ENCODE measurements at places on chromosomes 1 and 21. TPM values are rescaled to one million over a fixed set of nuclear protein-coding genes. Genes with fewer than 3 reads are reported as not detected.

PCP4L1 gene
- total RNA-seq: 0.28 TPM

DNA sequence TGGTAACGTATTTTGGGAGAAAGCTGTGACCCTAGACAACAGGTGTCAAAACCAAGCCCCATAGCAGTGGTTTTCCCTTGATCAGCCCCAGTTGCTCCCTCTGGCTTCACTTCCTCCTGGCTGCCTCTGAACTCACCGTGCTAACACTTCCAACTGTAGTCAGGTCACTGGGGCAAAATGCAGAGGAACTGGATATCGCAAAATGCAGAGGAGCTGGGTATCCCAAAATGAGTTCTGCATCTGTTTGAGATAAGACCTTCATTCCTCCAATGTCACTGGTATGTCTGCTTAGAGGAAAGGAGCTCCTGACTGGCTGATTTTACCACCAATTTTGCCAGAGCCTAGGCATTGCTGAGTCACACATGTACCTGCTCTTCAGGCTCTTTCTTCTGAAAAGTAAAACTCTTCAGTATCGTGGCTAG lies 19.6 kb upstream of the TACSTD2 start:
- H3K4me1 ChIP-seq: no peaks in the 10 kb centered on the region
- DNase-seq: no peak
- H3K4me3 ChIP-seq: no peak overlapping the region
- H3K27ac ChIP-seq: no peak overlapping the region
- no peaks in the 10 kb centered on the region for H3K36me3 ChIP-seq

CAPN8 gene
- total RNA-seq: not detected

AMY1B gene
- total RNA-seq: not detected

PSRC1 gene
- total RNA-seq: 27.0 TPM

CFAP74 gene
- total RNA-seq: not detected

DNA sequence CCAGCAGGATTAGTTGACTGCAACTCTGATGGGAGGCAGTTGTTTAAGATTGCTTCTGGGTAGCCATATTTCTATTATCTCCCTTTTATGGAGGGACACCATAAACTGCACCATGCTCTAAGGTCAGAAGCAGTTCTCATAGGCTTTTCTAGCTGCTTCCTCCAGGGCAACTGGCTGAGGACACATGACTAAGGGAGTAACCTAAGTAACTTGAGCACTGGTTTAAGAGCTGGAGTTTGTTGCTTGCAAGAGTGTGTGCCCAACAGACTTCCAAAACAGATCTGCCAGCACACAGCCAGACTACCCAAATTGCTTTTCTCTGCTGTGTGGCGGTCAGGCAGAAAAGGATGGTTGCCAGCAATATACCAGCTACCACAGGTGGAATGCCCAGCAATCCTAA lies 111.2 kb upstream of the LHX8 start:
- no peak overlapping the region for H3K27ac ChIP-seq
- H3K27me3 ChIP-seq: no peaks in the 10 kb centered on the region
- no peak for DNase-seq
- H3K36me3 ChIP-seq: no peaks in the 10 kb centered on the region
- no peaks in the 10 kb centered on the region for H3K4me1 ChIP-seq
- no peak overlapping the region for H3K4me3 ChIP-seq

FOXD3 gene
- total RNA-seq: not detected

DNA sequence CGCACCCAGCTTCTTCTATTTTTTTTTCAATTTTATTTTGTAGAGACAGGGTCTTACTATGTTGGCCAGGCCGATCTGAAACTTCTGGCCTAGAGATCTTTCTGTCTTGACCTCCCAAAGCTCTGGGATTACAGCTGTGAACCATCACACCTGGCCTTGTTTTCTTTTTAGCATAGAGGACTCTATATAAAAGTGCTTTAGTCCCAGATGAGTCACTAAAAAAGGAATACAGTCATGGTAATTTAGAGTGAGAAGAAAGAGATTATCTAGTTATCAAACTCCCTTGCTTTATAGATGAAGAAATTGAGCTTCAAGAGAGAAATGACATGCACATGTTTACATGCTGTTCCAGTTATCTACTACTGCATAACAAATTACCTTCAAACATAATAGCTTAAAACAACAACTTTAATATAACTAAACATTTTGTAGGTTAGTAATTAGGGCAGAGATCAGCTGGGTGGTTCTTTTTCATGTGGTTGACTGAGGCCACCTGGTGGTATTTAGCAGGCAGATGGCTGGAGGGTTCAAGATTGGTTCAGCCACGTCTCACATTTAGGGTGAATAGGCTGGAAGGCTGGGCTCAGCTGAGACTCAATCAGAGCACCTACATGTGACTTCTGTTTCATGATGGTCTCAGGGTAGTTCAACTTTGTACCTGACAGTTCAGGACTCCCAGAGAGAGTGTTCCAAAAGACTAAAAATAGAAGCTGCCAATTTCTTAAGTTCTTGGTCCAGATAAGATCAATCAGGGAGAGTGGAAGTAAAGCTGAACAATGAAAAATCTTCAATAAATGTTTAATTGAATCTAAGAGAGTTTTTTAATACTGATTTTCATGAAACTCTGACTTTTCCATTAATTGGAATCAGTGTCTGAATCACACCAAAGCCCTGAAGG lies 16.9 kb upstream of the MTF2 start:
- no peak overlapping the region for H3K4me3 ChIP-seq
- no peaks in the 10 kb centered on the region for H3K4me1 ChIP-seq
- H3K27ac ChIP-seq: no peak overlapping the region
- H3K27me3 ChIP-seq: peaks cover 29% of the 10 kb centered on the region

RNF207 gene
- 12.4 TPM for total RNA-seq

Data from activated CD4-positive, alpha-beta memory T cell treated with anti-CD3 and anti-CD28 coated beads, Interleukin-2, amount 10 ng/mL, durations not matched to agents 7 days and 5 days (primary cell).